HFF-Myc (cell line): ENCODE measurements at places on chromosomes 2 and 18.

GRCh38 chr2:42519624-42520023, 25.8 kb upstream of the KCNG3 start:
- DNase-seq, result no peak

DNA sequence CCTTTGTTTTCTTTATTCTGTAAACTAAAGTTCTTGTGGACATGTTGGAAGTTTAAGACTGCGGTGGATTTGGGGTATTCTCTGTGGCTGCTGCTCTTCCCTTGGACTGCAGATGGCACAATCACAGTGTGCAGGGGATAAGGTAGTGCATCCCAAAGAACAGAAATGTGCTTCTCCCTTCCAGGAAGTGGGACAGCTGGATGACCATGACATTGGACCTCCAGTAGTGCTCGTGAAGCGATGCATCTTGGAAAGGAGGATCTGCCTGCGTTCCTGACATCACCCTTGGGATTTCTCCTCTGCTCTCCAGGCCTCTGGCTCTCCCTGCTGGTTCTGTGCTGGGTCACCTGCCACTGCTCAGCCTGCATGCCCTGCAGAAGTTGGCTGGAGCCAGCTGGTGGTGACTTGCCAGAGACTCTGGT, 109.9 kb downstream of the SLC4A3 start:
- DNase-seq, result peak; percentile 27

- no peak for DNase-seq
Observed at GRCh38 chr18:49843778-49844625, 30.7 kb upstream of the ACAA2 start.

- no peak for DNase-seq
Observed at GRCh38 chr2:145321344-145321743, 801.4 kb upstream of the ZEB2 start.

DNA sequence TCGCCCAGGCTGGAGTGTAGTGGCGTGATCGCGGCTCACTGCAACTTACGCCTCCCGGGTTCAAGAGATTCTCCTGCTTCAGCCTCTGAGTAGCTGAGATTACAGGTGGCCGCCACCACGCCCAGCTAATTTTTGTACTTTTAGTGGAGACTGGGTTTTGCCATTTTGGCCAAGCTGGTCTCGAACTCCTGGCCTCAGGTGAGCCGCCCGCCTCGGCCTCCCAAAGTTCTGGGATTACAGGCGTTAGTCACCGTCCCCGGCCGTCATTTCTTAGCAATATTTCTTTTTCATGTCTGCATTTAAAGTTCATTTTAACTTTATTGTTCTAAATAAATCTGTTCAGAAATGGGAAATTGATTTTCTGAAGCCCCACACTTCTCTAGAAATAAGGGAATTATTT, 597.3 kb upstream of the DDX18 start:
- DNase-seq, result no peak

DNA sequence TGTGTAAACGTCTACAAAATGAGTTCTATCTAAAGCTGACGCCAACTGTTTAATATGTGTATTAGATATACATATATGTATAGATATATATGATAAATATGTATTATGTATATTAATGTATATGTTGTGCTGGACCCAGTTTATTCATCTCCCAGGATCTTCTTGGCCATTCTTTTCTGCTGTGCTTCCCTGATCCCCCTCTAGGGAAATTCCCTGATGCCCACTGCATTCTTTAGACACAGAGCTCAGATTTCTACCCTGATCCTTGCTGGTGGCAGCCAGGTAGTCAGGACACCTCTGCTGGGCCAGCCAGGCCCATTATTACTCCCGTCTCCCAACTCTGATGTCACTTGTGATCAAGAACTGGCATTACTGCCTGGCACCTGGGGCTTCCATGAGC, 292.0 kb downstream of the PTPRM start:
- no peak for DNase-seq

DNA sequence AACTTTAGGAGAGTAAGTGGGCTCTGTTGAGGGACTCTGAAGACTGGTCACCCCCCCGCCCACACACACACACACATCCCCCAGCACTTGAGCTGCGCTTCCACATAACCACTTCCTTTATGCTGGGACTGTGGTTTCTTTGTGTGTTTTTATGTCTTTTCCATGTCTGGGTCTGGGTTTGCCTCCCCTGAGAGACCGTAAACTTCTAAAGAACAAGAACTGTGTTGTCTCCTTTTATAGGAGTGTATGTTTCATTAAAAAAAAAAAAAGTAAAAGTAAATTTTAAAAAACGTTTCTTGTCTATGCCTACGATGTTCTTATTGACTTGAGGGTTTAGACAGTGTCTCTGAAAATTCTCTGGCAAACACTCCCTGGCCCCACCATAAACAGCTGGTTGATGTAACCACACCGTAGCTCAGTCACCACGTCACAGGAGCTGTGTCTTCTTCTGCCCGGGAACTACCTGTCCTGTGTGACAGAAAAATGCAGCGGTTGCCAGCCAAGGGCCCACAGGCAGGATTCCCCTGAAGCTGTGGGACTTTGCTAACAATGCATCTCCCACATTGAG, 68.0 kb downstream of the KLHL29 start:
- no peak for DNase-seq

DNA sequence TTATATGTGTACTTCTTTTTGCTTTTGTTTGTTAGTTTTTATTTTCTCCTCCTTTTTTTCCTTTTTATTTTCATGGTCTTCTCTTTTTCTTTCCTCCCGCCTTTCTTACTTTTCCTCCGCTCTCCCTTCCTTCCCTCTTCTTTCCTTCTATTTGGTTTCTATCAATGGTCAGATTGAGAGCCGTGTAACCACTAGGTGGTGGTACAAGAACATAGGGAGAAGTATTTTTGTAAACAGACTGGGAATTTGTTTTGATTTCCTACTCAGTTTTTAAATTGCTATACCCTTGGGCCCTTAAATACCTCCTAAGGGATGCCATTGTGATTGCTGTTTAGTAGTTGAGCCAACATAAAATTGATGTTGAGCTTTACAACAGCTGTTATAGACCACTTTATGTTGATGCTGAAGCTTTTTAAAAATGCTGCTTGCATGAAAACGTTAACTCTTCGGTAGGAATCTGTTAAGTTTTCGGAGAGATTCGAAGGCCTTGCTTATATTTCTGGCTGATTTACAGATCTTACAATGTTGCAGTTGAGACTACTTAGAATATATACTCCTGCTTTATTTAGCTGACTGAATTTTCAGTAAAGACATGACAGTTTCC, 124.2 kb downstream of the UBE2E3 start:
- peak; percentile 61 for DNase-seq
